ENCODE measurements at places on chromosomes 3 and 15.

DNA sequence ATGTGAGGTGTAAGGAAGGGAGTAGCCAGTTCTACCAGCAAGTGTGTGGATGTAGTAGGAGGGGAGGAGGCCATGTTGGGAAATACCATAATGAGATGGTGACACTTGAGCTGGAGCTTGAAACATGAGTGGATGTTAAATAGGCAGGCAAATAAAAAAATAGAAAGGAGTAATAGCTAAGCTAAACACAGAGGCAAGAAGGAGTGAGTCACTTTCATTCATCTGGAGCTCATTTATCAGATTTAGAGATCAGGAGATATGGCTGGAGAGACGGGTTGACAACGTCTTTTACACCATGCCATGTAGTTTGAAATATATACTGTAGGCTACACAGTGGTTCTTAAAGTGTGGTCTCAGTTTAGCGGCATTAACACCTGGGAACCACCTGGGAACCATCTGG, 390.5 kb downstream of the DIPK2A start:
- no peak for DNase-seq

GRCh38 chr3:76369170-76369569, 583.8 kb upstream of the ZNF717 start:
- DNase-seq = no peak

- DNase-seq = no peak
These were observed 13.0 kb upstream of the HDC start for GRCh38 chr15:50278496-50278895.

GRCh38 chr3:12221663-12222062, 63.0 kb upstream of the TIMP4 start:
- DNase-seq = no peak

- no peak for DNase-seq
These were observed 228.1 kb upstream of the PROK2 start for GRCh38 chr3:72013084-72013483.

Measured in stimulated activated CD4-positive, alpha-beta T cell treated with anti-CD3 and anti-CD28 coated beads, Interleukin-15, amount 100 ng/mL, for 1 hour (primary cell).